ENCODE measurements at places on chromosomes 11 and 22.

DNA sequence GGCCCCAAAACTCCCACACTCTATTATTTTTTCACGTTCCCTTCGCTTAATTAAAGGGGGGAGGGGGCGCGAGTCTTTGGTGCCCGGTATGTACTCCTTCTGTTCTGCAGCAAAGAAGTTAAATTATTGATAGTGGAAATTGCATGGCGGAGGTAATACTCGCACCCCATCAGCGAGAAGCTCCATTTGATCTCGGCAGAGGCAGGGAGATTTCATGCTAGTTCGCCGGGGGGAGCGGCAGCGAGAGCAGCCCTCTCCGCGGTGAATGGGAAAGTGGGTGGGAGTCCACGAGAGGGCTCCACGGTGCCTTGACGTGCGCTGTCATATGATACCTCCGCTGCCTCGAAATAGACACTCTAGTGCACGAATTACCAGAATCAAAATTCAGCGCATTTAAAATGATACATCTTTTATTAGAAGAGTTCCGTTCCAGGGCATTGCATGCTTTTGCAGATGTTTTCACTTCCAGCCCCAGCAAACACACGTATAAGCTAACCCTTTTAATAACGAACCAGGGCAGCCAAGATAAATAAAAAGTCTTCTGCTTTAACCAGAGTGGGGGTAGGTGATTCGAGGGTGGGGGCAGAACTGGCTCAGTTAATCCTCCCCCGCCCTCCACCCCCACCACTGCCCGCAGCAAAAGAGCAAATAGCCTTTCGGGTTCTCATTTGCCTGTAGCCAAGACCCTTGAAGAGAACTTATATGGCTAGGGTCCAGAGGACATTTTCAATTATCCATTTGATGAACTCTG lies 1.3 kb upstream of the BDNF start:
- DNase-seq: no peak

GRCh38 chr22:21978564-21979386 lies 3.8 kb downstream of the TOP3B start:
- no peak for DNase-seq

DNA sequence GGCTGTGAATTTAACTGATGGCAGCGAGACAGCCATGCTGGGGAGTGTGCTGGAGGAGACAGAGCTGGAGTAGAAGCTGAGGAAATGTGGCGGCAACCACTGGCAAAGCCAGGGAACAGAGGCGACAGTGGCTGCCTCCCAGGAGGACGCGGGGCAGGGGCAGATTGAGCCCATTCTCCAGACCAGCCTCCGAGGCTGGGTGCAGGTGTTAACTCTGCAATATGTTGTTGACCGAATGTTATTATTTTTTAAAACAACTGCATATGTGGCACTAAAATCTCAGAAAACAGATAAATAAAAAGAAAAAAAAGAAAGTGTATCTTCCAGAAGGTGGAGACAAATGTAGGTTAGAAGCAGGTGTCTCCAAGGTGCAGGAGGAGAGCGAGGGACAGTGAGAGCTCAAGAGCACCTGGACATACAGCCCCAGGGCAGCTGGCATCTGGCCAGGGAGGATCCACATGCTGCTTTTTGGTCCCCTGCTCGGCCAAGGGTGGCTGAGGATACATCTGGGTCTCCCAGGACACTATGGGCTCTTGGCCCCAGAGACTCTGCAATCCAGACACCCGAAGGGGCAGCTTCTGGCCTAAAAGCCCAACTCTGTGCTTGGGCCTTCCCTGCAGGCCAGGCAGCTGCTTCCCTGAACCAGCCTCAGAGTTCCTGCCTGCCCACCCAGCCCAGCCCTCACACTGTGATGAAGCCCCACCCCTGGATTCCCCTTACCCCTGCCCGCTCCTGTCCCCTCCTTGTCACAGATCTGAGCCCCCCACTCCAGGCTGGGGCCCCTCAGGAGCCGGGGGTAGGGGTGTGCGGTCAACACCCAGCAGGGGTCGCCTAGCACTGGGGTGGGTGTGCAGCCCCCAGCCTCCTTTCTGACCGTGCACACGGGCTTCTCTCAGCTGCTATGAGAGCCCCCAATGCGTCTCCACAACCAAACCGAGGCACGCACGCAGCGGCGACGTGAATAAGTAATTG lies 12.9 kb downstream of the RTN4R start:
- no peak for DNase-seq

DNA sequence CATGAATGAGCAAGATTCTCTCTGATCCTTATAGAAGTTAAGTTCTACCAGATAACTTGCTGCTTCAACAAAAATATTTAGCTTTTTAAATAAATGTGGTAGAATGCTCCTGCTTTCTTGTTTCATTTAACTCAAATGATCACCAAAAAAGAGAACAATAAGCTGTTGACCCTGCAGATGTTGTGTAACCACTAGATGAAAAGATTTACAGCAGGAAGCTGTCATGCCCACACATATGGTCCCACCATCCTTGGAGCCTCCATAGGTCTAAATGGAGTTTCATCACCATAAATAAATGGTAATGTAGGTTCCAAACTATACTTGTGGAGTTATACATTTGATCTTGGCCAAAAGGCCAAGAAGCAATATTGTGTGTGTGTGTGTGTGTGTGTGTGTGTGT lies 118.8 kb downstream of the RRAS2 start:
- no peak for DNase-seq

- no peak for DNase-seq
These were observed 100.0 kb upstream of the NNMT start for GRCh38 chr11:114195981-114196731.

DNA sequence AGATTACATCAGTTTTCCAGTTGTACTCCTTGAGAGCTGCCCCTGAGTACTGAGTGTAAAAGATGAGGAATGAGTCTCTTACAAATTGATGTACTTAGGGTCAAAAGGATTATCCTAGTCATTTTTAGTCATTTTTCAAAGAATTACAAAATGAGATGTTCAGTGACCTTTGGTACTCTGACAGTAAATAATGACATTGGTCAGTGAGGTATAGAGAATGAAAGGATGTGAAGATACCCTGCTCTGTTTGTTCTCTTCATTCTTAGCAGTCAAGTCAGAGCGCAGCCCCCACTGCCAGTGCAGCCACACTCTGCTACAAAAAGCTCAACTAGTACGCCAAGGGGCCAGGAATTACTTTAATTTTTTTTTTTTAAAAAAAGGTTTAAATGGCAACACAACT lies 4.1 kb upstream of the ESAM start:
- DNase-seq: no peak

GRCh38 chr11:102712137-102712536 lies 6.6 kb upstream of the MMP27 start:
- DNase-seq: no peak

- DNase-seq: no peak
These were observed 45.1 kb upstream of the PAX6 start for GRCh38 chr11:31856248-31856647.

DNA sequence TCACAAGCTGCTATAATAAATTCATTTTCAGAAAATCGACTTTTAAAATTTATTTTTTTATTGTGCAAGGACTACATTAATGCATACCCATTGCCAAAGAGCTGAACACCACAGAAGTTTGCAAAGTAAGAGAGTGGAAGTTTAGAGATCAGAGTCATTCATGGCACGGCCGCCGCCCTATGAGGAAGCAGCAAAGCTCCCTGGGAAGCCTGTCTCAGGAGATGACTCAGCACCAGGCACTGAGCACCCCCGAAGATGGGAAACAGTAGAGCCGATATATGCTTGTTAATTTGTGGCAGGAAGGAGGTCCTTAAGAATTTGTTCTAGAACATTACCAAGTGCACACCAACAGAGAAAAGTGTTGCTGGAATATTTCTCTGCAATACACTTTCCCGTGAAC lies 693.7 kb downstream of the OPCML start:
- DNase-seq: no peak

- DNase-seq: no peak
These were observed 19.3 kb downstream of the ART5 start for GRCh38 chr11:3622521-3622920.

All from stimulated activated CD8-positive, alpha-beta memory T cell treated with anti-CD3 and anti-CD28 coated beads, Interleukin-4, amount 100 ng/mL, for 24 hours (primary cell).